ENCODE measurements at places on chromosomes 7 and 10.

GRCh38 chr10:19970256-19970655, 154.0 kb downstream of the PLXDC2 start:
- DNase-seq, result no peak

DNA sequence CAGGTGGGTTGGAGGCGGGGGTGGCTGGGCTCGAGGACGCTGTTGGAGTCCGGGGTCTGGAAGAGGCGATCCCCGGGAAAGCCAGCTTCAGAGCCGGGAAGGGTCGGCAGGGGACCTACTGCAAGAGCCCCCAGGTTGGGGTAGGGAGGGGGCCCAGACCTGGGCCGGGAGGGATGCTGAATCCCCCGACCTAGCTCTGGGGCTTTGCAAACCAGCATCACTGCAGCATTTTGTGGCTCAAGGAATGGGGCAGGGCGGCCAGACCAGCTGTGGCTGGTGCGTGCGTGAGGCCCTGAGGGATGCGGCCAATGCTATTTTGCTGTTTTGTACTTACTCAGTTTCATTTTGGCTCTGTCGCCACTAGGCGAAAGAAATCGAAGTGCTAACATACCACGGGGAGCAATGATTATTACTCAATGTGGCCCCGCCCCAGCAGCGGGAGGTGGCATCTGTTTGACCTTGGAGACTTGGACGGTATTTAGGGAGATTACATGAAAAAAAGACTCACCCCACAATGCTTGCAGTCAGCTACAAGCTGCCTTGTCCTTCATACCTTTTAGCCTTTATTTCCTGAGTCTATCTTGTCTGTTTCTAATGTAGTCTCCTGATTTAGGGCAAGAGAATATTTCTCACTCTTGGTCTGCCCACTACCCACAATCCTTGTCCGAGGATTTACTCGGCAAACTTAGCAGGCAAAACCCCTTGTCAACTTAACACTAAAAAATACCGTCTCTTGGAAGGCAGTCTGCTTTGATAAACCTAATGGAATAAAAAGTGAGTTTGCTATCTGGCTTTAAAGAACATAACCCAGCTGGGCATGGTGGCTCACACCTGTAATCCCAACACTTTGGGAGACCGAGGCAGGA, 16.2 kb downstream of the HSPB1 start:
- DNase-seq, result peak; percentile 85

DNA sequence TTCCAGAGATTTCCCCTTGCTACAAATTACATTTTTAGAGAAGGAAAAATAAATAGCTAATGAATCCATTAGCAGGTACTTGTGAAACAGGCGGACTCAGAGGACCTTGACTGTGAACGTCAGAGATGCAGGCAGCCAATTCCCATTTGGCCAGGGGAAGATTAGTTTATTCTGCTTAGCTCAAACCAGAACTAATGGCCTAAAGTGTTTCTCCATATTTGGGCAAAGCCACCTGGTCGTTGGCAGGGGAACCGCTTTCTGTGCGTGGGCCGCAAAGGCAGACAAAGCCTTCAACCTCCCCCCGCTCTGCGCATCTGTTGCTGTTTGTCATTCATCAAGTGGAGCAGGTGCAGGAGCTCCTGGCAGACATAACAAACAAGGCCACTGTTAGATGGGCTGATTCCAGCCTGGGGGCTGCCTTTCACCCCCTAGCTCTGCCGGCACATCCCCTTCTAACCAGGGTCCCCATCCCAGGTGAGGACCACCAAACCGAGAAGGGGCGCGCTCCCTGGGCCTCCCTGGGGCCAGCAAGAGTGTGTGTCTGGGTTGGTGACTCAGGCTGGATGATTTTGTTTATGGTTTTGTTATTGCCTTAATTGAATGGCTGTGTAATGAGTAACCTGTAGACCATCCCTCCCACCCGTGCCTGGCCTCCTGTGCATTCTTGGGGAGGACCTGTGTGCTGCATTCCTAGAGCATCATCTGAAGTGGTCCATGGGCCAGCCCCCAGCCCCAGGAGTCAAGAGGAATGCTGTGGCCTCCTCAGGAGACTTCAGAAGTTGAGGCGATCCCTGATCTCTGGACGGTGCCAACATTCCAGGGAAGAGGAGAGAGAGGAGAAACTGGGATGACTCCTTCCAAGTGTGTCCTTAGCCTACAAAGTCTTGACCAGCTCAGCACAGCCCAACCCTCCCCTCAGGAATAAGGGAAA, 14.5 kb upstream of the CPA1 start:
- no peak for DNase-seq

DNA sequence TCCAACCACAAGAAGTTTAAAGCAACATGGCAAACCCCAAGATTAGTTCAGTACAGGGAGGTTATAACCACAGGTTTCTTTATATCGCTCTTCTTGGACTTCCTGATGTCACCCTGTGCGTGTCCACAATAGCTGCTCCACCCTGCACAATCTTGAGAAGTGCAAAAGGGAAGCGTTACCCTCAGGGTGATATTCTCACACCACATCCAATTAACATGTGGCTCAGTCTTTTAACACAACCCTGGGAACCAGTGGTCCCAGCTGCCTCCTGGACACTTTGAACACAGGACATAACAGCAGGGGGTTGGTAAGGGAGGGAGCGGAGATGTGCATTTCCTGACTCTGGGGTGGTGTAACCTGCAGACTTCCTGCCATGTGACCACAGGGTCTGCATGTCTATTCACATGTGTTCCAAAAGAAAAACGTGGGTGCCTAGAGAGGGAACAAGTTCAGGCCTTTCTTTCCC, 64.6 kb downstream of the GSAP start:
- no peak for DNase-seq

DNA sequence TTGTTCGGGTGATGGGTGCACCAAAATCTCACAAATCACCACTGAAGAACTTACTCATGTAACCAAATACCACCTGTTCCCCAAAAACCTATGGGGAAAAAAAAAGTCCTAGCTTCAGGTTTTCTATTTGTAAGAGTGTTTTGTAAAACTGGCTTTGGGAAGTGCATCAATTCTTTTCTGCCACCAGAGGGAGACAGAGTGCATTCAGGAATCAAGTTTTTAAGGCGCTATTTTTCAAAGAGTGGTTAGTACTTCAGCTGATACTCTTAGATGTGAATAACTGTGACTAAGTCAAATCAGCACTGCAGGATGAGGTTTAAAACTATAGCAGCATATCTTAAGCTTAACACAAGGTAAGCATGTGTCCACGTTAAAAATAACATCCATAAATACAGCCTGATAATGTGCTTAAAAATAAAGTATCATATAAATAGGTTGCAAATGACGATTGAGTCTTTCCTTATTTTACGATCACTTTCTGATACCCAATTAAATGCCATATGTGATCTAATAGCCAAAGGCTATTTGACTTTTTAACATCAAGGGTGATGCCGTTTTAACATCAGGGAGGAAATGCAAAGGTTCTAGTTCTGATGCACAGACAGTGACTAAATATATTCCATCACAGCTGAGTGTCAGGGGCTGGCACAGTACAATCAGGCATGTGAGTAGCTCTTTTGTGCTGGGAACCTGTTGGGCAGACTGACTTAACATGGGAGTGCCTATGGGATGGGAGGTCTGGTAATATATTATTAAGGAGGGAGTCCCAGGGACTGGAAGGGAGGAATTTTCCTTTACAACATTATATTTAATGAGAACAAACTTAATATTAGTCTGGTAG, 10.6 kb upstream of the LYZL2 start:
- no peak for DNase-seq

- peak; percentile 44 for DNase-seq
Observed at GRCh38 chr7:82044497-82045080, 274.7 kb upstream of the HGF start.

DNA sequence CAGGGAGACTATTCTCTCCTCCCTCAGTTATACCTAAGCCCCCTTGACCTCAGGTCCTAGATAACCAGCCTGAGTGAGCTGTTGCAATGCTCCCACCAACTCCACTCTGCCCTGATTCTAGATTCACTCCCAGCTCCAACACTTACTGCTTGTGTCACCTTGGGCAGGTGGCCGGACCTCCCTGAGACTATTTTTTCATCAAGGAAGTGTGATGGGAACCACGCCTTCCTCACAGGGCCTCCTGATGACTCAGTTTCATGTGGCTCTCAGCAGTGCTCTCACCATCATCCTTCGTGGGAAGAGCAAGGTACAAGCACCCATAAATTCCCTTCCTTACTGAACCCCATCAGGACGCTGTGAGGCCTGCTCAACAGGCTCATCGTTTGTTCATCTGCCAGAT, 925.8 kb upstream of the ZNF722 start:
- DNase-seq, result no peak

- DNase-seq, result no peak
Observed at GRCh38 chr7:105006367-105007136, 7.5 kb upstream of the KMT2E start.

GRCh38 chr10:120940299-120940900, 89.2 kb downstream of the WDR11 start:
- no peak for DNase-seq

DNA sequence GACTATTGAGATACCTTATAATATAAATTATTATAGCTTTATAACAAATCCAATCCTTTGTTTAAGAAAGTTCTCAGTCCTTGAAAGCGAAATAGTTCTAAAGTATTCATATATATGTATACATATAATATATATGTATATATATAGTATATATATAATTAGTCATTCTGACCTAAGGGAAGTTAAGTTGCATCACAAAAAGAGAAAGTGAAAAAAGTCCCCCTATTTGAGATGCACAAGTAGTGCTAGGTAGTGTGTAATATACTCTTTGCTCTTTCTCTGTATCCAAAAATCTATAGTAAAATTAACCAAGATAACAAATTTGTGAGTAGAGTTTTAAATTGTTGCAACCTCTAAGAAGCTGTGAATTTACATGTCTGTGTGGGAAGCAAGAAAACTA, 13.3 kb upstream of the IFIT1B start:
- DNase-seq, result no peak

GRCh38 chr7:143846692-143847091, 55.3 kb downstream of the TCAF1 start:
- no peak for DNase-seq

DNA sequence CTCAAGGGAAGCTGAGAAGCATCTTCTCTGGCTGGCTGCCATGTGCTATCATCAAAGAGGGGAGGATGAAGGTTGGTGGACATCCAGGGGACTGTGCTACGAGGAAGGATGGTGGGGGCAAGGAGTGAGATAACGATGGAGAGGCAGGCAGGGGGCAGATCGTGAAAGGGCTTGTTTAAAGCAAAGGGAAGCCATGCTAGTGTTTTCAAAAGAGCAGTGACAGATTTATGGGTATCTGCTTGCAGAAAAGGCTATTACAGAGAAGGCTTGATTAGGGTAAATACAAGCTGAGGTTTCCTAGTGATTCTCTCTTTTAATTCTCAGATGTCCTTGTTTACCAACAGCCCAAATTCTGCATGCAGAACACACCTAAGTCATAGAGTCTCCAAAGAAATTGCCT, 88.9 kb upstream of the MKX start:
- no peak for DNase-seq

GRCh38 chr7:48085433-48085791, 3.7 kb upstream of the UPP1 start:
- no peak for DNase-seq

- no peak for DNase-seq
Observed at GRCh38 chr7:6181136-6181535, 91.3 kb downstream of the CYTH3 start.

GRCh38 chr7:44081266-44081748, 1.0 kb downstream of the POLM start:
- no peak for DNase-seq

- no peak for DNase-seq
Observed at GRCh38 chr10:4407783-4408182, 418.2 kb upstream of the AKR1E2 start.

- peak; percentile 80 for DNase-seq
Observed at GRCh38 chr10:33008499-33009243, 50.6 kb upstream of the ITGB1 start.

GRCh38 chr10:48285710-48286109, 11.2 kb upstream of the FRMPD2 start:
- no peak for DNase-seq

GRCh38 chr7:149866139-149866778, 7.5 kb upstream of the ATP6V0E2 start:
- no peak for DNase-seq

DNA sequence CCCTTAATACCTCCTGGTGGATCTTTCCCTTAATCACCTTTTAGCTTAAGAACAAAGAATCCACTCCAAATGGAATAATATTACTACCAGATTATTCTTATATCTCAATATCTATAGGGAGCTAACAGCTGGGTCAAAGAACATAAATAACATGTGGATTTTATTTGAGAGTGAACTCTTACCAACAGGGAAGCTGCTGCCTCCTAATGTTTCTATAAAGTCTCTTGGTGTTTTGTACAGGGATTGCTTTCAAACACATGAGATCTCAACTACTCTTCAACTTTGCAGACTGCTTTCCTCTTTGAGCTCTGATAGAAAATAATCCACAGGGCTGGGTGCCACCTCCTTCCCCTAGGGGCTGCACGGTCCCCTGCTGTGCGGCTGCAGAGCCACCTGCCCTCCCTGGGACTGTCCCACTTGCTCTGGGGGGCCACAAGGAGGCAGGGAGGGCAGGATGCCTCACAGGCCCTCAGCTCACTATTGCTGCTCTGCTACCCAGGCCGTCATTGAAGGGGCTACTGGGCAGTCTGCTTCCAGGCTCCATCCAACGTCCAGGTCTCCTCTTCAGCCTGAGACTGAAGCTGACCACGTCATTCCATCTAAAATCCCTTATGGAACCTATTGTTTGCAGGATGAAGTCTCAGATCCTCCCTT, 191.2 kb downstream of the CXCL12 start:
- no peak for DNase-seq

- DNase-seq, result no peak
Observed at GRCh38 chr7:122719010-122719578, 16.4 kb upstream of the RNF148 start.

DNA sequence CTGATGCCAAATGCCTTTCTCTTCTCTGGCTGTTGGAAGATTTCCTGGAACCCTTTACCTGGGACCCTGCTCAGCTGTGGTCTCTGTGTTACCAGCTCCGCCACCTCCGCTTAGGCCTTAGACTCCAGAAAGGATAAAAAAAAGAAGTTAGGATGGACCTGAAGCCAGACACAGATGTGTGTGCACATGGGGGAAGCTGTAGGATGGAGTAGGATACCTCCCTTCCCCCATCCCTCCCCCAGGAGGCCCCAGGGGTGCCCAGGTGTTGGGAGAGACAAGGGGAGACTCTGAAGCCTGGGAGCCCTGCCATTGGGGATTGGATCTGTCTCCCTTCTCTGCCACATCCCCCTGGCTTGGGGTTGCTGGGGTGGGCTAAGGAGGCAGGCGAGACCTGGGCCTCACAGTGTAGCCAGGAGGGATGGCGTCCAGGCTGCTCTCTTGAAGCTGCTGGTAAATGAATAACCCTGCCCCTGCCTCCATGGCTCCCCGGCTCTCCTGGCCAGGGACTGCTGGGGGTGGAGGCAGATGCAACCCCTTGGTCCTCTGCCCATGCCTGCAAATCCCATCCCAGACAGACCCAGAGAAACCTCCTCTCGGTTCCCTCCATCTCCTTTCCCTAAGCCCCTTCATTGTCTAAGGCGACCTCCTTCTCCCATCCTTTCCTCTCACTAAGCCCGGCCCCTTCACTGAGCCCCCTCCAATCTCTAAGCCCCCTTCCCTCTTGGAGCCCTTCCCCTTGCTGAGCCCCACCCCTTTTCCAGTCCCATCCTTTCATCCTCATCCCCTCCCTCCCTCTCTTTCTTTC, 8.0 kb downstream of the CLDN3 start:
- DNase-seq, result no peak

GRCh38 chr7:46527360-46527759, 606.3 kb upstream of the IGFBP3 start:
- no peak for DNase-seq

All from ureter (tissue), 1 donor.